ENCODE measurements at places on chromosomes 7 and 10. TPM values are rescaled to one million over a fixed set of nuclear protein-coding genes. Genes with fewer than 3 reads are reported as not detected.

DNA sequence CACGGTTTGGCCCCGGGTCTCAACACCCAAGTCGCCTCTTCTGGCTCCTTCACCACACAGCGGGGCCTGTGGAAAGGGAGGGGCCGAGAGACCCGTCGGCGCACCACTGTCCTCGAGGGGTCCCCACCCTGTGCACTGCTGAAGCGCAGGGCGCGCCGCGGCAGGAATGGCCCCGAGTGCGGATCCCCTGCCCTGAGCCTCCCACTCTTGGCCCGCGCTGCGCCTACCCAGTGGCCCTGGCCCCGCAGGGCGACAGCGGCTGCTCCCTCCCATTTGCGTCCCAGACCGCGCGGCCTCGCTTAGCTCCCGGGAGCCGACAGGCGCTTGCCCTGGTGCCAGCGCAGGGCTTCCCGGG is 2.1 kb upstream of the SFMBT2 start:
- H3K27ac ChIP-seq, result no peak overlapping the region
- DNase-seq, result no peak
- no peak overlapping the region for H3K4me3 ChIP-seq
- H3K36me3 ChIP-seq, result peaks cover 22% of the 10 kb centered on the region
- peaks cover 17% of the 10 kb centered on the region for H3K4me1 ChIP-seq
- peaks cover 55% of the 10 kb centered on the region for H3K27me3 ChIP-seq

- DNase-seq, result no peak
- no peaks in the 10 kb centered on the region for H3K27me3 ChIP-seq
- H3K36me3 ChIP-seq, result peaks cover 58% of the 10 kb centered on the region
- H3K27ac ChIP-seq, result no peak overlapping the region
- H3K4me1 ChIP-seq, result no peaks in the 10 kb centered on the region
Measured at GRCh38 chr7:5350174-5350463, 67.4 kb downstream of the SLC29A4 start.

DNA sequence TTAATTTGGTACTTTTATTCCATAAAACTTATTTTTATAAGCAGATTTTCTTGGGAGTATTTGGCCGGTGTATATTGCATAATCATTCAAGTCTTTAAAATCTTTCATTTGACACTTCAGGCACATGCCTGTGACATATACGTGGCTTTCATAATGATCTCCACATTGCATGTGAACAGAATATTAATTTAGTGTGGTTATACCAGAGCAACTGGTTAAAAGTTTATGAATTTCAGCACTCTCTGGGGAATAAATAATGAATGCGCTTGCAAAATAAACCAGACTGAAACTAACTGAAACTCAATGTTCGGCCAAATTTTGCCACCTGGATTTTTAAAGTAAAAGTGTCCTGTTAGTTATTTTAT is 242.3 kb downstream of the GLI3 start:
- no peaks in the 10 kb centered on the region for H3K4me1 ChIP-seq
- H3K36me3 ChIP-seq, result no peaks in the 10 kb centered on the region
- no peak overlapping the region for H3K4me3 ChIP-seq
- peaks cover 31% of the 10 kb centered on the region for H3K27me3 ChIP-seq

- no peak overlapping the region for H3K4me3 ChIP-seq
- no peak for DNase-seq
- H3K36me3 ChIP-seq, result peaks cover 21% of the 10 kb centered on the region
- peaks cover 70% of the 10 kb centered on the region for H3K4me1 ChIP-seq
- H3K27ac ChIP-seq, result peak overlapping the region; percentile 30
Measured at GRCh38 chr10:112382515-112383235, 8.8 kb downstream of the ACSL5 start.

DNA sequence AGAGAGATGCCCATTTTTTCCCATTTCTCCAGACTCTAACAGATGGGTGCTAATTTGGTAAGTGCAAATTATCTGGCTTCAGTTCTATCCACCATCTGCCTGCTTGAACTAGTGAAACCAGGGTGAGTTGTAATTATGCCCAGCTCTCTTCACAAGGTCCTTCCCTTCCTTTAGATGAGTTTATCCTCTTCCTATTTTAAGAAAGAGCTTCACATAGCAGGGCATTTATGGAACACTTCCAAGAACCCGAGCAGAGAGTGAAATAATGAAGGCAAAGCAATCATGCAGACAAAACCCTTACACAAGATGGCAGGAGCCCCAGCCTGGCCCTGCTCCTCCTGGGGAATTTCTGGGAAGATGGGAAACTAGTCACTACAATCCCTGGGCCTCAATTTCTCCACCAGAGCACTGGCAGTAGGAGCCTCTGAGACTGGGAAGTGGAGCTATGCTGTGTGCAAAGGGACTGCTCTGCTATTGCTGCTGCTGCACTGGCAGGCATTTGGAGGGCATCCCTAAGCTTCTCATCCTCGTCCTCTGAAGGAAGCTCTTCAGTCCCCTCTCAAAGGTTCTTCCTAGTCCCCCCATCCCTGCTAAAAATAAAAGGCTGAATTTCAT is 33.7 kb upstream of the PLXNA4 start:
- no peak for DNase-seq
- H3K4me1 ChIP-seq, result no peaks in the 10 kb centered on the region
- peaks cover 58% of the 10 kb centered on the region for H3K27me3 ChIP-seq
- H3K27ac ChIP-seq, result no peak overlapping the region
- H3K4me3 ChIP-seq, result no peak overlapping the region

GRCh38 chr10:56231436-56231835 is 129.6 kb downstream of the ZWINT start:
- DNase-seq, result peak; percentile 10
- no peaks in the 10 kb centered on the region for H3K36me3 ChIP-seq
- H3K4me3 ChIP-seq, result no peak overlapping the region

GRCh38 chr10:46006219-46006618 is 24.2 kb downstream of the NCOA4 start:
- no peaks in the 10 kb centered on the region for H3K27me3 ChIP-seq
- peak overlapping the region; percentile 61 for H3K27ac ChIP-seq
- no peak overlapping the region for H3K4me3 ChIP-seq
- H3K36me3 ChIP-seq, result peaks cover 74% of the 10 kb centered on the region
- peaks cover 20% of the 10 kb centered on the region for H3K4me1 ChIP-seq

- no peak overlapping the region for H3K27ac ChIP-seq
- no peak for DNase-seq
- no peaks in the 10 kb centered on the region for H3K4me1 ChIP-seq
- H3K36me3 ChIP-seq, result no peaks in the 10 kb centered on the region
- H3K4me3 ChIP-seq, result no peak overlapping the region
Measured at GRCh38 chr7:121513105-121513504, 117.0 kb upstream of the FAM3C start.

DNA sequence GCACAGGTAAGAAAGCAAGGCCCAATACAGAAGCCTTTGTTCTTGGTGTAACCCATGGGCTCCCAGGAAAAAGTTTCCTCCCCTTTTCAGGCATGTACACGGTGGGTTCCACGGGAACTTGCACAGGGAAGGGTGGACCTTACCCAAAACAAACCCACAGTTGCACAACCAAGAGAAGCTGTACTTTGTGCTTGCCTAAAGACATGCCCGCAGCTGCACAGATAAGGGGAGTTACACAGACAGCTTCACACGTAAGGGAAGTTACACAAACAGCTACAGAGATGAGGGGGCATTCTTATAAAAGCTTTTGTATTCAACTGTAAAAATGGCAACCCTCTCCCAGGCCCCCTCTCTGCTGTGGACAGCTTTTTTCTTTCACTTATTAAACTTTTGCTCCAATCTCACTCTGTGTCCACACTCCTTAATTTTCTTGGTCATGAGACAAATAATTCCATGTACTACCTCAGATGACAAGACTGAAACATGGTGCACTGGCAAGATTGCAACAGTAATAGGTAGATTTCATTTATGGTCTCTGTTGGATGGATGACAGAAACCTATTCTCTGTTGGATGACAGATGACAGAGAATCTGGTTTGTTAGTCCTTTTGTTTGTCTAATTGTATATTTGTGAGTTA is 72.9 kb downstream of the ATE1 start:
- no peak overlapping the region for H3K27ac ChIP-seq
- no peaks in the 10 kb centered on the region for H3K36me3 ChIP-seq
- no peaks in the 10 kb centered on the region for H3K27me3 ChIP-seq
- H3K4me3 ChIP-seq, result no peak overlapping the region

- H3K36me3 ChIP-seq, result peaks cover 12% of the 10 kb centered on the region
- no peak overlapping the region for H3K27ac ChIP-seq
- no peak overlapping the region for H3K4me3 ChIP-seq
- H3K27me3 ChIP-seq, result no peaks in the 10 kb centered on the region
- no peaks in the 10 kb centered on the region for H3K4me1 ChIP-seq
Measured at GRCh38 chr7:44824894-44825526, 22.9 kb downstream of the H2AZ2 start.

HGF gene
- not detected for total RNA-seq

HOXA3 gene
- total RNA-seq, result 20.9 TPM

PRLHR gene
- not detected for total RNA-seq

UNCX gene
- total RNA-seq, result not detected
